ENCODE measurements at places on chromosomes 1 and 21.

- DNase-seq = no peak
Measured at GRCh38 chr1:199264283-199264682, 625.4 kb downstream of the PTPRC start.

DNA sequence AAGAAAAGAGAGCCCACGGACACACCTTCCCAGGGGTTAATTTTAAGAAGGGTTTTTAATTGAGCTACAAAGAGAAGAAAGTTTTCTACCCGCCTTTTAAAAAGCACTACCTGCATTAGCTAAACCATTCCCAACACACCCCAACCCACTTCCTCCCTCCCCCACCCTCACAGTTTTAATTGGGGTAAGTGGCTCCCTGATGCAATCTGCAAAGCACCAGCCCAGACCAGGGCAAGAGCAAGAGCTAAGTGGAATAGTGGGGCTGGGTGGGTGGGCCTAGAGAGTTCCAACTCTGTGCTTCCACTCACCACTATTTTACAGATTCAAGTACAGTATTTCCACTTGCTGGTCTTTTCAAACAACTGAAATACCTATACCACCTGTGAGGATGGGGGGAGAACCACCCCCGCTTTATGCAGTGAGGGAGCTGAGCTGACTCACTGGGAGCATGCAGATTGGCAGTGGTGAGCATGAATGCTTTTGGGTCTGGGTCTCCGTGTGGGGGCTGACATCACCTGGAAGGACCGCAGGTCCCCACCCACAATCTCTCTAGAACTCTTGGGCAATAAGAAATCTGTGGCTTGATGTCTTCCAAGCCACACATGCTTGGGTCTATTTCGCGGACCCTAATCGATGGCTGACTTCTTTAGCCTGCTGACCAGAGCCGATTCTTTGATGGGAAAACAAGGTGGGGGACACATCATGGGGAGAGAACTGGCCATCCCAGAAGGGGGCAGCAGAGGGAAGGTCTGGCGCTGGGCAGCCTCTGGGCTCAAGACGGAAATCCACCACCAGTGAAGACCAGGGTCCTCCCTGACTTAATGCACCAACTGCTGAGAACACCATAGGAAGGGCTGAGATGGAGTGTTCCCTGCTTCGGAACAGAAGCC, 95.5 kb downstream of the SSBP3 start:
- no peak for DNase-seq

DNA sequence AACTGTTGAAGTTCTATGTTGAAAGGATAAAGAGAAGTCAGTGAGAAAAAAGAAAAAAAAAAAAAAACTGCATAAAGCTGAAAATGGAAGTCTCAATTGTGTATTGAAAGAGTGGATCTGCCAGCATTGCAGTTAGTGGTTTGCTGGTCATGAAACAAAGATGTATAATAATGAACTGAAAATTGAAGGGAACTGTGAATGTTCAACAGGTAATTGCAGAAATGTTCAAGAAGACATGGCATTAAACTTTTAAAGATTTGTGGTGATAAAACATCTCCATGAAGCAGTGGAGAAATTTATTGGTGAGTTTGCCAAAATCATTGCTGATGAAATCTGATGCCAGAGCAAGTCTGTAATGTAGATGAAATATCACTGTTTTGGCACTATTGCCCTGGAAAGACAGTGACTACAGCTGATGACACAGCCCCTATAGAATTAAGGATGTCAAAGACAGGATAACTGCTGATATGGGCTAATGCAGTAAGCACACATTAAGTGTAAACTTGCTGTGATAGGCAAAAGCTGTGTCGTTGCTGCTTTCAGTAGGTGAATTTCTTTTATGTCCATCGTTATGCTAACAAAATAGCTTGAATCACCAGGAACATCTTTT, 71.0 kb downstream of the RD3 start:
- DNase-seq = no peak

GRCh38 chr1:245246433-245246832, 91.6 kb downstream of the KIF26B start:
- no peak for DNase-seq

DNA sequence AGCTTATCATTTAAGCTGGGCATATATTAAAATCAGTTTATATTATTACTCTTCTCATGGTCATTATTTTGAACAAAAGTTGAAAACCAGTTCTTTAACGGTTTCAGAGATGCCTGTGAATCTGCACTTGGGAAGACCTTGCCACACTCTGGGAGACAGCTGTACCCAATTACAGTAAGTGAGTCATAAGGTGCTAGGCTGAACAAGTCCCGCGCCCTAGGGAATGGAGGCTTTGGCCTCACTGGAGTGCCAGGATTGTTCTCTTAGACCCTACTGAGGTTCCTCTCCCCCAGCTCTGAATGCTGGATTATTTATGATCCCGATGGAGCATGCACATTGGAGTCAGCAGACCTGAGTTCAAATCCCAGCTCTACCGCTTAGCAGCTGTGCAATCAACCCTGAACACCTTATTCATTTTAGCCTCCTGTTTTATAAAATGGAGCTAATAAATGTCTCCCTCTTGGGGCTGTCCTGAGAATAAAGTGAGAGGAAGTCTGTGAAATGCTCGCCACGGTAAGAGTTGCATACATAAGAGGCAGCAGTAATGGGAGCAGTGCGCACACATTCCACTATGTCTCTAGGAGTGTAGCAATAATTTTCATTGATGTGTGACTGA, 266.2 kb downstream of the FOXD2 start:
- DNase-seq = no peak

DNA sequence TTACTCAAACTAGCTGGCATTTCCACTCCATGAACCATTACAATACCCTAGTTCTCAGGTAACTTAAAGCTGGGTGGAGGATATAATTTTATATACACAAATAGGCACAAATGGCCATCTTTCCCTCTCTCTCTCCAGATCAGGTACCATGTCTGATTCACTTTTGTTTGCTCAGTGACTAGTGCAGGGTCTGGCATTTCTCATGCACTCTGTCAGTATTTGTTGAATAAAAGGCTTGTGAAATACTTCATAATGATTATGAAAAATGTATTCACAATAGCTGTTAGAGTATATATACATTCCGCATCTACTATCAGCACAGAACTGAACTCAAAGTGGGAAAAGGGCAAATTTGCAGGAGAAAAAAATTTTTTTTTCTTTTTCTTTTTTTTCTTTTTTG, 510.2 kb upstream of the USP24 start:
- DNase-seq = no peak

- no peak for DNase-seq
Measured at GRCh38 chr1:69110851-69111250, 456.9 kb upstream of the LRRC7 start.

GRCh38 chr1:28354121-28354520, 15.4 kb upstream of the PHACTR4 start:
- no peak for DNase-seq

DNA sequence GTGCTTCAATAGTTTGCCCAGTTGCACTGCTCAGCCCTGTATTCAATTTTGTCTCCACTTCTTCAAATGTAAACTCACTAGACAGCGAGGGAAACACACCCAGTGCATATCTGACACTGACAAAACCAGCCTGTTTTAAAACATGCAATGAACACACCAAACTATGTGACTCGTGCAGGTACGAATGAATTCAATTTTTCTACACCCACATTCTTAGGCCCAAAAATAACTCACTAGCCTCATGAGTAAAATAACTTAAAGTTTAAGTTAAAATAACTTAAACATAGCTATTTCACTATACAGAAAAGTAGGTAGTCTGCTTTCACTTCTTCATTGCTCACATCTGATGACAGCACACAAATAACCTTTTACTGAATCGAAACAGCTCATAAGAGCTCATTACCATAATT, 21.1 kb downstream of the TTC13 start:
- DNase-seq = no peak

Measured in activated T-helper 9 cell treated with anti-CD3 and anti-CD28 coated beads, Interleukin-2, amount 50 U/mL, for 16 hours (primary cell).